Neural progenitor cell (in vitro differentiated cells): ENCODE measurements at places on chromosomes 1 and 21.
A peak's percentile ranks its signal among the peaks of the same experiment; 100 is the strongest.

DNA sequence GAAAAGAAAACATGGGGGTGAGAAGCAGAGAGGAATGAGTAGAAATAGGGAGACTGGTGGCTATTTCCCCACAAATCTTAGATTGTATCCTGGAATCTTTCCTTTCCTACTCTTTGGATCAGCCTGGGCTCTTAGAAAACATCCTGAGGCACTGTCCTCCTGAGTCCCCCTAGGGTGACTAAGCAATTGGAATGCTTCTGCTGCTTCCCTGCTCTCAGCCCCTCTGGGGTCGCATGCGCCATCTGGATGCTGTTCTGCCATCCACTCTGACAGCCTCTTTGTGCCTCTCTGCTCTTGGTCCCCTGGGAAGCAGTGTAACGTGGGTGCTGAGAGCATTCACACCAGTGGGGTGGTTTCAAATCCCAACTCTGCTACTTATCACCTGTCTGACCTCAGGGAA lies 443.0 kb downstream of the SIPA1L2 start:
- DNase-seq, result no peak

DNA sequence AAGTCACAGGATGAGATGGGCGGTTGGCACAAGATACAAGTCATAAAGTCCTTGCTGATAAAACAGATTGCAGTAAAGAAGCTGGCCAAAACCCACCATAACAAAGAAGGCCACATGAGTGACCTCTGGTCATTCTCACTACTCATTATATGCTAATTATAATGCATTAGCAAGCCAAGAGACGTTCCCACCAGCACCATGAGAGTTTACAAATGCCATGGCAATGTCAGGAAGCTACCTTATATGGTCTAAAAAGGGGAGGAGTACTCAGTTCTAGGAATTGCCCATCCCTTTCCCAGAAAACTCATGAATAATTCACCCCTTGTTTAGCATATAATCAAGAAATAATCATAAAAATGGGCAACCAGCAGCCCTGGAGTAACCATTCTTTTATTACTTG lies 74.9 kb upstream of the APP start:
- no peak for DNase-seq

DNA sequence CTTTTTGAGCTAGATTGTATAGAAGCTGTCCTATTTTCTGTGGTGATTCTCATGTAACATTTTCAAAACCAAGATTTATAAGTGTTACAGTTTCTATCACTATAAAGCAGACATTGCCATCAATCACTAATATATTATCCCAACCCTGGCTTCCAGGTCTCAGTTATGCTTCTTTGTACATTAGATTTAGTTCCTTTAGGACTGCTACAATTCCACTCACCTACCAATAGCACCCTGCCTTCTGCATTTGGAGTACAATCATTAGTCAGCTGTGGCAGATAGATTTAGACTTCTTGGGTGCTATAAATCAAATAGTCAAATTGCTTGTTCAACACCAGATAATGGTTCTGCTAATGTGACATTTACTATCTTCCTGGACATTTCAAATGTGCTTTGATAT lies 281.6 kb downstream of the BRINP3 start:
- no peak for DNase-seq

DNA sequence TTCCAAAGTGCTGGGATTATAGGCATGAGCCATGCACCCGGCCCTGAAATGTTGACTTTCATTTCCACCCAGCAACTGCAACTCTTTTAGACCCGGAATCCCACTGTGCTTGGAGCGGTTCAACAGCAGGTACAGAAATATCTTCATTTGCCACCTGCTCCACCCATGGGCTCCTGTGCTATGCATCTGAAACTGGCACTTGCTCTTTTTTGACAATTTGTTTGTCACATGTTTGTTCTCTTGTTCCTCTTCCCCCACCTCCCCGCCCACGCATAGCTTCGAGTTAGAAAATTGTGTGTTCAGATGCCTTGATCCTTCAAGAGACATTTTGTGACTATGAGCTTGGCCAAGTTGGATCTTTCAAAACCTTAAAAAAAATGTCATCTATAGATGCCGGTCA lies 2.4 kb upstream of the IFNLR1 start:
- no peak for DNase-seq

- no peak for DNase-seq
Observed at GRCh38 chr21:46392921-46393320, 65.8 kb upstream of the DIP2A start.

- no peak for DNase-seq
Observed at GRCh38 chr1:70517444-70517843, 106.4 kb downstream of the CTH start.

- no peak for DNase-seq
Observed at GRCh38 chr1:78703806-78704205, 54.2 kb downstream of the IFI44 start.

- no peak for DNase-seq
Observed at GRCh38 chr1:39174390-39175081, 30.0 kb upstream of the MACF1 start.

GRCh38 chr1:42424201-42424600 lies 31.6 kb downstream of the ZMYND12 start:
- no peak for DNase-seq

- DNase-seq, result no peak
Observed at GRCh38 chr1:167110586-167110985, 16.7 kb downstream of the STYXL2 start.

GRCh38 chr1:212152308-212152693 lies 116.8 kb downstream of the DTL start:
- DNase-seq, result no peak

- no peak for DNase-seq
Observed at GRCh38 chr21:43757601-43758000, 18.5 kb downstream of the CSTB start.

GRCh38 chr1:64010316-64010715 lies 193.1 kb upstream of the UBE2U start:
- no peak for DNase-seq

GRCh38 chr1:235101558-235102258 lies 26.9 kb downstream of the TOMM20 start:
- no peak for DNase-seq

GRCh38 chr1:101238681-101239094 lies 1.9 kb downstream of the S1PR1 start:
- DNase-seq, result peak; percentile 90

DNA sequence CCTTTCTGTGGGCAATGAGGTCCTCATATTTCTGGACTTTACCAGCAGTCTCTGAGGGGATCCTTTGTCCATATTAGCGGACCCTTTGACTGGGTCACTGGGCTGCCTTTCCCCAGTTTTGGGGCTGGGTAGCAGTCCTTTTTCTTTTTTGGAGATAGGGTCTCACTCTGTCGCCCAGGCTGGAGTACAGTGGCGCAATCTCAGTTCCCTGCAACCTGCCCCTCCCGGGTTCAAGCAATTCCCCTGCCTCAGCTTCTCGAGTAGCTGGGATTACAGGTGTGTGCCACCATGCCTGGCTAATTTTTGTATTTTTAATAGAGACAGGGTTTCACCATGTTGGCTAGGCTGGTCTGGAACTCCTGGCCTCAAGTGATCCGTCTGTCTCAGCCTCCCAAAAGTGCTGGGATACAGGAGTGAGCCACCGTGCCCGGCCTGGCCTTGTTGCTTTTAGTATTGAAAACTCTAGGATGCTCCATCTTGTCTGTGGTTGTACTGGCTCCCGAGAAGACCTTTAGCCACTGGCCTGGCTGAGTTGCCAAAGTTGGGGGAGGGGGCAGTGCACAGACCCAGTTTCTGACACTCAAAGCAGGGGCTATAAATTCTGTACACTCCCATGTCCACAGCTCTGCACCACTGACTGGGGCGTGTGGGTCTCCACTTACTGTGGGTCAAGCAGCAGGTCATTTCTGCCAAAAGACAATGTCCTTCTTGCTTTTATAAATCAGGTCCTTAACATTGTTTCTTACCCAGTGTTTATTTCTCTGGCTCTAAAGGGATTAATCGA lies 33.1 kb downstream of the MAN1C1 start:
- DNase-seq, result no peak

- peak; percentile 80 for DNase-seq
Observed at GRCh38 chr1:67532452-67533216, 102.4 kb upstream of the SERBP1 start.

- DNase-seq, result peak; percentile 62
Observed at GRCh38 chr1:12760256-12760795, 13.2 kb upstream of the PRAMEF12 start.

DNA sequence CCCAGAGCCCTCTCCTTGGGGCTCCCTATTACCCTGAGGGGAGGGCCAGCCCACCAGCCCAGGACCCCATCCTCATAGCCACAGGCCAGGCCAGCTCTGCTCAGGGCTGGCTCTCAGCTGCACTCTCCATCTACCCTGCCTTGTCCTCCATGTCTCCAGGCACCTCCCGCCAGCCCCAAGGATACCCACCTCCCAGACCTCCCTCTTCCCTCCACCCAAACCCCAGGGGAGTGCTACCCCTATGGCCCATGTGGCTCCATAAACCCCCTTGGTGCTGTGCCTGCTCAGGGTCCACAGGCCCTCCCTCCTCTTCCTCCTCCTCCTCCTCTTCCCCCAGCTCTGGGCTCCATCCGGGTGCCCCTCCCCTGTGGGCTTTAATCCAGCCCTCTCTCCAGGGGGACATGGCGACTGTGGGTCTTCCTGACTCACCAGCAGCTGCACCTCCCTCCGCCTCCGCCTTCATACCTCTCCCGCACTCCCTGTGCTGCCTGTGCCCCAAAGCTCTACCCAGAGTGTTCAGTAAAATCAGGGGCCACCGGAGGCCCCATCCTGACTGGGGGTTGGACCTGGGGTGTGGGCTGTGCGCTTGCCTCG lies 9.1 kb downstream of the YBEY start:
- DNase-seq, result peak; percentile 28

GRCh38 chr1:201555593-201555945 lies 16.6 kb downstream of the NAV1 start:
- no peak for DNase-seq

GRCh38 chr1:3066826-3067225 lies 2.2 kb upstream of the PRDM16 start:
- DNase-seq, result no peak

GRCh38 chr1:20158358-20159070 lies 19.4 kb downstream of the PLA2G2F start:
- DNase-seq, result no peak

GRCh38 chr1:26009796-26010447 lies 11.7 kb upstream of the EXTL1 start:
- DNase-seq, result peak; percentile 64

DNA sequence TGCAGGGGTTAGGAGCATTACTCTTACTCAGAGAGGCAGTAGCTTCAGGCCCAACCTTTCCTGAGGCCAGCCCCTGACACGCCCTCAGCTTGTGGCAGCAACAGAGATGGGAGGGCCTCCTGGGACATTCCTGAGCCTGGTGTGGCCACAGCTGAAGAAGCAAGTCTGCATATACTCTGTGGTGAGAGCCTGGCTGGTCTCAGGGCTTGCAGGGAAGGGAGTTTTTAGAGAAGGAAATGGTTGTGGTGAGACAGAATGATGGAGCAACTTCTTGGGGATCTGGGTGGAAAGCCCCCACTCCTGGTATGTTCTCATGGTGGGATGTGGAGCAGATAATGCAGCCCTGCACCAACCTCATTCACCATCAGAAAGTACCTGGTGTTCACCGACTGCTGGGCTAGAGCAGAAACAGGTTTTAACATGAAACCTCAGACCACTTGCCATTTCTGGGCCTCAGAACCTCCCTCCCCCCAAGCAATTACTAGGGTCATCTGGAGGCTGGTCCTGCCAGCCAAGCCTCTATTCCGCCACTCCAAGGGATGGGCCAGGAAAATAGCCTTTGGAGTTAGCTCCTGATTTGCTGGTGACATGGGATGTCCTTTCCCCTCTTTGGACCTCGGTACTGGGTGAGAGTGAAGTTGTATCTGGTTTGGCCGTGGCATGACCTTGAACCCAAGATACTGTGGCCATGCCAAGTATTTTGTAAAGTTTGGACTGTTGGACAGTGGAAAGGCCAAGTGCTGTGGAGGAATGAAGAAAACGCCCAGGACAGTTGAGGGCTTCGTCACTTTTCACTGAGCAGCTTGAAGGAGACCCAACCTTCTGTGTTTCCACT lies 28.1 kb upstream of the RNF19B start:
- peak; percentile 72 for DNase-seq

DNA sequence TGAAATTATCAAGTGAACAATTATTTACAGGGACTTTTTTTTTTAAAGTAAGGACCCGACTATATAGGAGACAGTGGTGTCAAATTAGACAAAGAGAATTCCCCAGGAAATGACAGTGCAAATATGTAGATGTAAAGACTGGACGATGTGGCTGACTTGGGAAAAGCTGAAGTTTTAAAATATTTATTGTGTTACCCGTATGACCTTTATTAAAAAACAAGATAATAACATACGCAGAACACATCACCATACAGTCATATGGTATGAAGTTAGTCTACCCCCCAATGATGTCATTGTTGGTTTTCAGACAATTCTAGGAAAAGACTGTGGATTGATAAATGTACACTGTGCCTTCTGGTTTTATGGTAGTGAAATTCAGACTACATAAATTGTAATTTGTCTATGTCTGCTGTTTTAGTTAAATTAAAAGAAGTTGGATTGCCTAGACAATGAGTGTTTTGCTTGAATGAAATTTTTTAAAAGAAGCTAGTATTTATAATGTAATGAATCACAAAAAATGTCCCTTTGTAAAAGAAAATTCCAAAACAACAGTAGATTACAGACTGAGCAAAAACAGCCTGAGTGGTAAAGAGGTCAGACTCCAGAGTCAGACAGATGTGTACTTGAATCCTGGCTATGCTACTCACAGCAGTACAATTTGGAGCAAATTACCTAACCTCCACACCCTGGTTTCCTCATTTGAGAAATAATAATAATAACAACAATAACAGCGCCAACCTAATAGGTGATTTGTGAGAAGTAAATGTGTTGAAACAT lies 15.5 kb upstream of the PDC start:
- no peak for DNase-seq

DNA sequence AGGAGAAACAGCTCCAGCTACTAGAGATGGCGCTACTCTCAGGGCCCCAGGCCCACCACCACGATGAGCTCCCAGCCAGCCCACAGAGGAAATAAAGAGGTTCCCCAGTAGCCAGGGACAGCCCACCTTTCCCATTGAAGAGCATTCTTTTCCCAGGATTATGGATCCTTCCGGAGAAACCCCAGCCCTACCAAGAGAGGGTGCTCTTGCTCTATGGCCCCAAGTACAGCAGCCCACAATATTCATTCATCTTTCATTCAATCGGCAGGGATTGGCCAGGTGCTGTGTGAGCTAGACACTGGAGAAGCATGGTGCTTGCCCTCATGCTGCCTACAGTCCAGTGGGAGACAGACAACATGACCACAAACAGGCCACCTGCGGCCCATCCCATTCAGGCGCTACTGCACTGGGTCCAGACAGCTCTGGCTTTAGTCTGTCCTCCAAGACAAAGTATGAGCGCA lies 29.9 kb downstream of the PMVK start:
- no peak for DNase-seq
